ENCODE measurements at places on chromosomes 1 and 21.
A peak's percentile ranks its signal among the peaks of the same experiment; 100 is the strongest.

GRCh38 chr1:231972111-231972445 is 345.5 kb downstream of the DISC1 start:
- peak; percentile 74 for DNase-seq

- DNase-seq = no peak
These were observed 21.0 kb upstream of the CSF3R start for GRCh38 chr1:36503733-36504132.

- DNase-seq = peak; percentile 52
These were observed 120.0 kb upstream of the RRP15 start for GRCh38 chr1:218164930-218165700.

DNA sequence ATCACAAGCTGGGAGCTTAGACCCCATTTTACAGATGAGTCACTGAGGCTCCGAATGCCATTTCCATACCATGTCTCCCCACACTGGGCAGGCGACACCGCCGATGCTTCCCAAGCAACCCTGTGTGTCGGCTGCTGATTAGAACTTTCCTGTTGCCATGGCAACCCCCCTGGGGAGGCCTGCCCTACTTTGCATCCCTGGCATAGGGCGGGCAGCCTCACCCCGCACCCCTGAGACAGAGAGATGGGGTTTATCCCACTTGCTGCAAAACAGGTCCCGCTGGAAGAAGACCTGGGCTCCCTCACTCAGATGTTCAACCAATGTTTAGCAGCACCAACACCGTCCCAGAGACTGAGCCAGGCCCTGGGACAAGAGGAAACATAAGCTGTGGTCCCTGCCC is 81.5 kb downstream of the CAMK2N1 start:
- peak; percentile 46 for DNase-seq

DNA sequence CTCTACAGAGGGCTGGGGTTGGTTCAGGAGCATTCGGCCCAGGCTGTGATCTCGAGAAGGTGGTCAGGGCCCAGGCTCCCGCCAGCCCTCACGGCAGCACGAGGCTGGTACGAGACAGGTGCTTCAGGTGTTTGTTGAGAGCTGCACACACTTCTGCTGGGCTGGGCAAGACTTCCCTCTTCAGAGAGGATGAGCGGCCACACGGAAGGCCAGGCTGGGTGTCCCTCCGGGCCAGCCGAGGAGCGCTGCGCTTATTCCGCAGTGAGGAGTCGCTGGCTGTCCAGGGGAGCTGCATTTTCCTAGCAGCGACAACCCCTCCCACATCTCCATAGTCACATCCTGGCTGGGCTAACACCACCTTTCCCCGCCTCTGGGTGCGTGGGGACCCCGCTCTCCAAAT is 50.5 kb downstream of the PDE9A start:
- DNase-seq = no peak

- DNase-seq = no peak
These were observed 194.2 kb downstream of the SIPA1L2 start for GRCh38 chr1:232435729-232436128.

GRCh38 chr1:229068270-229068987 is 202.5 kb upstream of the RAB4A start:
- DNase-seq = no peak

- no peak for DNase-seq
These were observed 240.2 kb downstream of the SEC16B start for GRCh38 chr1:177729646-177730045.

- DNase-seq = no peak
These were observed 26.9 kb downstream of the IGSF21 start for GRCh38 chr1:18134324-18135046.

DNA sequence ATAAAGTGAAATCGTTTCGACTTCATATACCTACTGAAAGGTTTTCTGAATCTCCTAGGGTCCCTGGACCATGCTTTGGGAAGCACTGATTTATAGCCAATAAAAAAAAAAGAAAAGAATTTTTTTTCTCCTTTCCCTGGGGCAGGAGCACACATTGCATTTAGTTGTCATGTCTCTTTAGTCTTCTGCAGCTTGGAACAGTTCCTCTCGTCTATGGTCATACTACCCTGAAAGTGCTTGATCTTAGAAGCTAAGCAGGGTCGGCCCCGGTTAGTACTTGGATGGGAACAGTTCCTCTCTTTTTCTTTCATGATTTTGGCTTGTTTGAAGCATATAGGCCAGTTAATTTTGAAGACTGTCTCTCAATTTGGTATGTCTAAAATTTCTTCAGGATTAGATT is 3.7 kb upstream of the SERPINC1 start:
- no peak for DNase-seq

DNA sequence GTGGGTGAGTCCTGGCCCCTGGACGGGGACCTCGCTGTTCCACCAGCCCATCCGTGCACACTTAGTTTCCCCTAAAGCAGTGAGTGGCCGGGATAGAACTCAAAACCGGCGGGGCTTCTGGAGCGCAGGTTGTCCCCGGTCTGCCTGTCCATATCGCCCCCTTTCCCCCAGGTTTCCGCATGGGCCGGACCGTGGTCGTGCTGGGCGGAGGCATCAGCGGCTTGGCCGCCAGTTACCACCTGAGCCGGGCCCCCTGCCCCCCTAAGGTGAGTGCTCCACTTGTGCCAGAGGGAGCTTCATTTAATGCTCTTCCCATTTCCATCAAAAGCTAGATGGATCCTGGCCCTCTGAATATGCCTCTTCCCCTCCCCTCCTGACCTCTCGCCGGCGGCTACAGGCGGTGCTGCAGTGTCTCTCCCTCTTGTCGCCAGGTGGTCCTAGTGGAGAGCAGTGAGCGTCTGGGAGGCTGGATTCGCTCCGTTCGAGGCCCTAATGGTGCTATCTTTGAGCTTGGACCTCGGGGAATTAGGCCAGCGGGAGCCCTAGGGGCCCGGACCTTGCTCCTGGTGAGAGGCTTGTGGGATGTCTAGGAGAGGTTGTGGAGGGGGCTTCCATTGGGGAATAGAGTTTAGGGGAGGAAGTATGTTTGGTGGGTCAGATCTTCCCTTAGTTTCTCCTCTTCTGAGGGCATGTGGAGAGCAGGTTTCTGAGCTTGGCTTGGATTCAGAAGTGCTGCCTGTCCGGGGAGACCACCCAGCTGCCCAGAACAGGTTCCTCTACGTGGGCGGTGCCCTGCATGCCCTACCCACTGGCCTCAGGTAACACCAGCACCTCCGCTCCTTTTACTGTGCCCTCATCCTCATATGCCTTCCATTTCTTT is 683 bp downstream of the PPOX start:
- no peak for DNase-seq

DNA sequence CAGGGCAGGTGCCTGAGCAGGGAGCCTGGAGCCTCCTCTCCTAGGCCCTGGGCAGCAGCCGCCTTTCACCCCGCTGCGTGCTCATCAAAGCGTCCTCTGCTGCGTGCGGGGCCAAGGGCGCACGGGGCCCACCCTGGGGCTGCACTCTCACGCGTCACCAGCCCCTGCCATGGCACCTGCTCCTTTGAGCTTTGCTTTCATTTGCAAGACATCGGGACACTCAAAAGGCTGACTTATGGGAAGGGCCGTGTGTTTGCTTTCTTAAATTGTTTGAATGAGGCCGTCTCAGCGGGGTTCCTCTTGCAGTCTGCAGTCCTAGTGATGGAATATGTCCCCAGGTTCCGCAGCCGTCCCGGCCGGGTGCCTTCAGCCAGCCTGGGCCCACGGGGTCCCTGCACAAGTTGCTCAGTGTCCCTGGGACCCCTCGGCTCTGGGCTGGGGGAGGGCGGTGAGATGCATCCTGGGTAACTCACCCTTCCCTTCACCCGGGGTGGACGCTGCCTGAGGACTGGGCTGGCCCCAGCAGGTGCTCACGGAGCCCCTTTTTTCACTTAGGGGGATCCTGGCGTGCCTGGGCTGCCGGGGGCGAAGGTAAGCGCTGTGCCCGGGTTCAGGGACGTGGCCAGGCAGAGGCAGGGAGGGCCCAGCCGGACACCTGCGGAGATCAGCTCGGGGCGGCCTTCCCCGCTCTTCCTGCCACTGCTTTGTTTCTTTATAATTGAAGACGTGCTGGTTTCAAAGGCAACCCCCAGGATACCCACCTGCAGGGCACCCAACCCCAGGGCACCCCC is 53.1 kb downstream of the SLC19A1 start:
- DNase-seq = no peak

GRCh38 chr1:83692524-83693381 is 306.2 kb downstream of the TTLL7 start:
- DNase-seq = peak; percentile 8

DNA sequence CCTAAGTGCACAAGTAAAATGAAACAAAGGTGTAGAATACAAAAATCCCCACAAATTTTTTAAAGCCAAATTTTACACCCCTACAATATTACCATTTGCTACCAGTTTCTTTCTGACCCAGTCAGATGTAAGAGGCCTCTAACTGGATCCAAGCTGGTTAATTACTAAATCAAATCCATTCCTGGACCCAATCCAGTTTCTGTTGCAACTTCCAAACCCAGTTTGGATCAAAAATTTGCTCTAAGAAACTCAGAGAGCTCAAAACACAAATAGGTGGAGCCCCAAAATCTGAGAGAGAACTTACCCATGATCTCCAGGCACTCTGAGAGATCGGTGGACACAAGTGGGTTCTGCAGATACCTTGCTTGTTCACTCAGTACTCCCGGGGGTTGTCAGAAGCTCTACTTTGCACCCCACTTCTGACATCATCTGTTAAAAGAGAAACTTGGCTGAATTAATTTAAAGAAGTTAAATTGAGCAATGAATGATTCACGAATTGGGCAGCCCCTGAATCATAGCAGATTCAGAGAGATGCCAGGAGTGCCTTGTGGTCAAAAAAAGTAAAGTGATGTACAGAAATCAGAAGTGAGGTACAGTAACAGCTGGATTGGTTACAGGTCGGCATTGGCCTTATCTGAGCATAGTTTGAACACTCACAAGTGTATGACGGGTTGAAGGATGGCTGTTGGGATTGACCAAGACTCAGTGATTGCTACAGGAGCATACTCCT is 448.0 kb downstream of the KCNT2 start:
- DNase-seq = no peak

DNA sequence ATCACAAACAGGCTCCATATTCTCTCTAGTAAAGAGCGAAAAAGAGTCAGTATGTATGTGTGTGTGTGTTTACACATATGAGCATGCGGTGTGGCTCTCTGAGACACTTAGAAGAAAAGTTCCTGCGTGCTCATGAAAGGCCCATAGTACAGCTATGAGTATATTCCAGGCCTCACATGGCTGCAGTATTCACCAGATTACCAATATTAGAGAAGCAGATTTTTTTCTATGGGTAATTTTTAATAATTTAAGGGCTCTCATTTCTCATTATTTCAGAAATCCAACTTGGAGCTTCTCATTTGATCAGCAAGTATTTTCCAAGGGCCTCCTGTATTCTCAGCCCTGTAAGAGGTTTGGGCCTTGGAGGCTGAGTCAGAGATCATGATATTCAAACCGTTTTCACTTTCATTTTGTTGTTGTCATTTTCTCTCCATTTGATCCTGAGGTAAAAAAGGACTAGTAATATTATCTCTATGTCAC is 232.9 kb upstream of the SGIP1 start:
- no peak for DNase-seq

DNA sequence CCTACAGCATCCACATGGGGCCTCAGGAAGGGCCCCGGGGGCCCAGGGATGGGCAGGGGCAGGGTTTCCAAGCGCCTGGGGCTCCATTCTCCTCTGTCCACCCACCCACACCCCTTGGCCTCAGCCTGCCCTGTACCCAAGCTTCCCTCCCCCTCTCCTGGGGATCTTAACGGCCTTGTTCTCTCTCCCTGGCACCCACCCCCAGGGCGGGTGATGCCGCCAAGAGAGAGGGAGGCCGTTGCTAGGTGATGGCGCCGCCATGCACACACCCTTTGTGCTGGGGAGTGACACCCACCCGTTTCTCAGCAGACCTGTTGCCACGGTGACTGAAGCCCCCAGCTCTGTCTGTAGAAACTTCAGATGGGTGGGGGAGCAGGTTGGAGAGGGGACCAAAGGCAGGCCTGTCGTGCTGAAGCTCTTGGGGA is 7.6 kb downstream of the GPR37L1 start:
- peak; percentile 59 for DNase-seq

All from NCI-H1436 (cell line).